Gastrocnemius medialis (tissue), 4 donors: ENCODE measurements at places on chromosomes 1 and 21.

GRCh38 chr1:52127181-52128180, 14.4 kb upstream of the ZFYVE9 start:
- no peak for DNase-seq

DNA sequence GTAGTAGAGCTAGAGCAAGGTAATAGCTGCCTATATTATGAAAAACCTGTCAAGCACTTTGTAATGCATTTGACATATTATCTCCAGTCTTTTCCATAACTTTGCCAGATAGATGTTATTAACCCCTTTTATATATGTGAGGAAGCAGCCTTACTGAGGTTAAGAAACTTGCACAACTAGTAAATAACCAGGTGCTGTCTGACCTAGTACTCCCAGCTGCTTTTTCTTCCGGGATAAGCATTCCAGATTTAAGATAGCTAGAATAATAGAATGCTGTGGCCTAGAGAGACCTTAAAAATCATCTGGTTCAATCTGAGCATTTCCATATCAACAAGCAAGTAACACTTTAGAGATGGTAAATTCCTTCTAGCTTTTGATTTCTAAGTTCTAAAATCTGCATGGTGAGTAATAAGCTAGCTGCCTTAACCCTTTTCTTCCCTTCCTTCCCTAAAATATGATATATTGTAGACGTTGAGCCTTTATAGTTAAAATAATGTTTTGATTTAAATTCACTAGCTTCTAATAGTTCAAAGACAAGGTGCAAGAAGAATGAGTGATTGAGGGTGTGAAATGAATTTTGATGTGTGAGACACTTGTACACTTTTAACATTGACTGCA, 1.8 kb downstream of the SH3GLB1 start:
- no peak for DNase-seq

GRCh38 chr1:93980320-93981273, 71.4 kb upstream of the GCLM start:
- no peak for DNase-seq

DNA sequence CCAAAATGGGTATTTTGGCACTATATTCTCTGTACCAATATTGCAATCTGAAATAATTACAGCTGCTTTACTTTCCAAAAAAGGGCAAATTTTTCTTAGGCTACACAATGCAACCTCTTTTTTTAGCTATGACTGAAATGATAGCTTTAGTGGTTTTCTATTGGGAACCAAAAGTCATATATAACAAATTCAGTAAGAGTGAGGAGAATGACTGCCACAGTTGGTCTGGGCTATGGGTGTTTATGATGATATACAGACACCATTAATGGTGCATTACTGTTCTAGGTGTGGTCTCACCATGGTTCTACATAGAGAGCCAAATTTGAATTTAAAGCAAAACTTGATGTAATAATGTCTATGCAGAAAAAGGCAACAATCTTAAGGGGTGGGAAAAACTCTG, 72.3 kb upstream of the PTBP2 start:
- DNase-seq = no peak

- DNase-seq = no peak
These were observed 1.7 kb upstream of the NEGR1 start for GRCh38 chr1:72284084-72284347.

- DNase-seq = no peak
These were observed 3.6 kb downstream of the ERG start for GRCh38 chr21:38494703-38495102.

- no peak for DNase-seq
These were observed 14.0 kb downstream of the KRTAP24-1 start for GRCh38 chr21:30268608-30269197.

GRCh38 chr21:14686466-14687267, 140.6 kb upstream of the SAMSN1 start:
- DNase-seq = no peak
